HT-29 (cell line): ENCODE measurements at places on chromosomes 4 and X. TPM values are rescaled to one million over a fixed set of nuclear protein-coding genes. Genes with fewer than 3 reads are reported as not detected.

- DNase-seq: no peak
Observed at GRCh38 chrX:636981-637659, 6.5 kb downstream of the SHOX start.

GRCh38 chr4:37815591-37815990 is 10.9 kb upstream of the PGM2 start:
- DNase-seq: no peak

TDO2 gene
- 0.13 and 0.64 TPM in 2 replicates for total RNA-seq

DNA sequence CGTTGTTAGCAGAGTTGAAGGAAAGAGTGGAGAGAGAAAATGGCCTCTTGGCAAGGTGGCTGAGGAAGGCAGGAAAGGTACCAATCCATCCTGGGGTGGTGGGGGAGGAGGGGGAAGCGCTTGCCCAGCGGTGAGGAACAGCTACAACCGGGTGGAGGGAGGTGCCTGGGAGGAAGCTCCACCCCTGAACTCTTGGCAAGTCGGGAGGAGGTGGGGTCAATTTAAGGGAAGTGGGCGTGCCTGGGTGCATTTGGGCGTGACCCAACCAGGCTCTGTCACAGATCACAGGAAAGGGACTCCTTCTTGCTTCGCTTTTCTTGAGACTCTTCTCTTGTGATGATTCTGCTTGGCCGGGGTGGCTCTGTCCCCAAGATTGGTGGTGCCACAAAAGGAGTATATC is 41.7 kb downstream of the BCORL1 start:
- peak; percentile 47 for DNase-seq

DNA sequence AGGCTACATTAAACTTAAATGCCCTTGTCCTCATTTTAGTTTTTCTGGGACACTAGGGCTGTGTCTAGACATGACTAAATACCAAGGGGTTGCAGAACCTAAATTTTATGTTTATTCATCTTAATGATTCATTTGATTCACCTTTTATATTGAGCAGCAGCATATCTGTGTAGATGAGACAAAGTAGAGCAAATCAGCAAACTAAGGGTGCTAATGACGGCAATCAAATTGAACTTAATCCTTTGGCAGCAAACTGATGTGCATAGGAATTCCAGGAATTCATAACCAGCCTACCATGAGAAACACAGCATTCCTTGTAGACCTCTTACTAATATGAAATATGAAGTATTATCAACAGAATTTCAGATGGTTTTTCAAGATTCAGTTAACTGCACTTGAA is 25.1 kb downstream of the EPHA5 start:
- no peak for DNase-seq

DNA sequence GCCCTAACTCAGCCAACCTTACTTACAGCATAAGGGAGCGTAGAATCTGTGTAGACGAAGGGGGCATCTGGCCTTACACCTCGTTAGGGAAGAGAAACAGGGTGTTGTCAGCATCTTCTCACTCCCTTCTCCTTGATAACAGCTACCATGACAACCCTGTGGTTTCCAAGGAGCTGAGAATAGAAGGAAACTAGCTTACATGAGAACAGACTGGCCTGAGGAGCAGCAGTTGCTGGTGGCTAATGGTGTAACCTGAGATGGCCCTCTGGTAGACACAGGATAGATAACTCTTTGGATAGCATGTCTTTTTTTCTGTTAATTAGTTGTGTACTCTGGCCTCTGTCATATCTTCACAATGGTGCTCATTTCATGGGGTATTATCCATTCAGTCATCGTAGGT is 14.6 kb downstream of the PLP1 start:
- DNase-seq: no peak
